Kasumi-1 (cell line): ENCODE measurements at places on chromosomes 13 and 19.
A peak's percentile ranks its signal among the peaks of the same experiment; 100 is the strongest.

GRCh38 chr13:40812724-40813445 is 23.5 kb downstream of the SLC25A15 start:
- DNase-seq, result no peak

DNA sequence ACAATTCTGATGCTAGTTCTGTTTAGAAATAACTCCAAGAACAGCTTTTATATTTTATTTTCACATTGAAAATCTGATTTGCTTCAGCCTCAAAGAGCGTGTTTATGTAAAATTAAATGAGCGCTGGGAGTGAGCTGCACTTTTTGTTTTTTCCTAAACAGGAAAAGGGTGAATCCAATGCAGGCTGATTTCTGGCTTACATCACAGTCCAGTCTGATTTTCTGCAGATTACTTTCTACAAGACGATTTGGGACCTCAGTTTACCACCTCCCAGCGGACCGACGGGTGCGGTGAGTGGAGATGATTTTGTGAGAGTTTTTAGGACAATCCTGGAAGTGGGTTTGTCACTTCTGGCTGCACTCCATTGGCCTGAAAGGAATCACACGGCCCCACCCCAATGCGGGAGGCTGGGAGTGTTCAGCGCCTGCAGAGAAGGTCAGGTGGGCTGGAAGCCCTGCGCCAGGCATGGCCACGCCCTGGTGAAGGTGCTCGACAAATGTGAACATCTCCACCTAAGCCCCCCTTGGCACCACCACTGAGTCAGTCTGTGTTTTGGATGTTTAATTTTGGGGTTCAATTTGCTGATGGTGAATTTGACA is 90.1 kb downstream of the ANKRD10 start:
- DNase-seq, result no peak

DNA sequence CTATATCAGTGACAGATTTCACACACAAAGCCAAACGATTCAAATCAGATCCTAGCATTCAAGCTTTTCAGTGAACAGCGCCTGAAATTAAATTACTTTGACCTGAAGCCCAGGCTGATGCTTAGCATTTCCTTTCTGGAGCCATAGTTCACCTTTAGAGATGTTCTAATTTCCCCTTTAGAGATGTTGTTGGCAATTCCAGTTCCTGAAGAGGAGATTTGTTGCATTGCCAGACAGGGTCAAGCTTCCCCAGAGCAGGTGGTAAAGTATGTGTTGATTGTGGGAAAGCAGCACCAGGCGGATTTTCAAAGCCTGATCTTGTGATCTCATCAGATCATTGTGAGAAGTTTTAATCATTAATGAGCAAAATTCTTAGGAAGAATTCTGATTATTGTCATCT is 609.8 kb upstream of the KLF12 start:
- DNase-seq, result no peak

GRCh38 chr19:20271215-20271926 is 104.4 kb downstream of the ZNF486 start:
- no peak for DNase-seq

- no peak for DNase-seq
These were observed 80.5 kb upstream of the MCF2L start for GRCh38 chr13:112888238-112889111.

DNA sequence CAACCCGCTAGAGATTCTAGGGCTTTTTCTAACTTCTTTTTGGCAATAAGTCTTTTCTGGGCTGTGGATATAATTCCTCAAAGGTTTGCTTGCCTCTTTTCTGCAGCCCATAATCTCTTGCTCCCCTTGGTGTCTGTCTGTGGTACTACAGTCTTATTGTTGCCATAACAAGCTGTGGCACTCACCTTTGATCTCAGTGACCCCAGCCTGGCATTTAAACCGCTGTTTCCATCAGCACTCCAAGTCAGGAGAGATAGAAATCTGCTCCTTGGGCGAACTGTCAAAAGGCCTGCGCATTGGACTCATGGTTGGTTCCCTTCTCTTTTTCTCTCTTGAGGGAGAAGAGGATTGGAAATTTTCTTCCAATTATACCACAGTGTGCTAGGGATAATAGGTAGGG is 14.5 kb upstream of the MPHOSPH8 start:
- DNase-seq, result peak; percentile 52

- DNase-seq, result peak; percentile 63
These were observed 843 bp downstream of the ANO8 start for GRCh38 chr19:17333611-17334413.

- no peak for DNase-seq
These were observed 34.8 kb upstream of the TMEM255B start for GRCh38 chr13:113724016-113724758.

DNA sequence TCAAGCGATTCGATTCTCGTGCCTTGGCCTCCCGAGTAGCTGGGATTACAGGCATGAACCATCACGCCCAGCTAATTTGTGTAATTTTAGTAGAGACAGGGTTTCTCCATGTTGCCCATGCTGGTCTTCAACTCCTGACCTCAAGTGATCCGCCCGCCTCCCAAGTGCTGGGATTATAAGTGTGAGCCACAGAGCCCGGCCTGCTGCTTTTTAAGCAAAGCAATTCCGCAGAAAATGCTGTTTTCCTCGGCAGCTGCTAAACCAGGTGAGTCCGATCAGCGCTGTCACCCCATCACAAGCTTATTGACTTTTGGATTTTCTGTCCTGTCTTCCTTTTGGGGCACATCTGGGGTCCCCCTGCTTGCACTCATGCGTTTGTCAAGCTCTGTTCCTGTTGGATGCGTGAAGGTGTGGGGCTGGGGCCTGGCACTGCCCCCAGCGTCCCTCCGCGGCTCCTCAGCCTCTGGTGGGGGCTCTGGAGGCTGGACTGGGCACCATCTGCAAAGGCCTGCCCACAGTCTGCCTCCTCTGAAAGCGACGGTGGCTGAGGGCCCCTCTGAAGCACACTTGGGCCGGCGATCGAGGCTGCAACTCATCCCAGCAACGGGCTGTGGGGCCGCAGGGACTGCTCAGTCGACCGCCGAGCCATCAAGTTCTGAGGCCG is 25.7 kb downstream of the CEBPG start:
- DNase-seq, result no peak

DNA sequence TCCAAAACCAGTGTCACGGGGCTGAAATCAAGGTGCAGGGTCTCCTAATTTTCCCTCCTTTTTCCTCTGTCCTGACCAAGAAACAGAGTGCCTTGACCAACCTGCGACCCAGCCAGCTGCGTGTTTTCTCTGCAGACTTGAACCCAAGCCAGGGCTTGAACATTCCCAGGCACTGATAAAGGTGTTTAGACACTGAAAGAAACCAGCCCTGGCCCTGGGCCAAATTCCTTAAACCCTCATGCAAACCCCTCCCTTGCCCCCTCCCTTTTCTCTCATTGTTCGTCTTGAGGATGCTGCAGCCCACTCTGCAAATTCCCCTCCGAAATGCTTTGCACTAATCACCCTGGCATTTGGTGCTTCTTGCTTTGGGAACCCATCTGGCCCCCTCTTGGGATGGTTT is 9.5 kb upstream of the FFAR2 start:
- no peak for DNase-seq

DNA sequence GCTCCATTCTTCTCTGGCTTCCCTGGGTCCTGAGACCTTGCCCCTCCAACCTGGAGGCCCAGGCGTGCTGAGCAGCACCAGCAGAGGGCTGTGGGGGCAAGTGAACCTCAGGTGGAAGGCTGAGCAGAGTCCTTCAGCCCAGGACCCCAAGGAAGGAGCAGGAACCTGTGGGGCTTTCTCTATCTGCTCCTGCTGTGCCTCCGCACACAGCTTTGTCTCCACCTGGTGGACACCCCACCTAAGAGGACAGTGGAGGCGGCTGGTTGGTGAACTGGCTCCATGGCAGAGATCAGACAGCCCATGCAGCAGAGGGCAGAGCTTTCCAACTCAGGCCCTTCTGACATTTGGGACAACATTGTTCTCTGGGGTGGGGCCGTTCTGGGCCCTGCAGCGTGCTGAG is 19.7 kb downstream of the ZFR2 start:
- peak; percentile 55 for DNase-seq

- DNase-seq, result no peak
These were observed 103.1 kb upstream of the RNF113B start for GRCh38 chr13:98280176-98280510.

- DNase-seq, result no peak
These were observed 270.9 kb downstream of the LMO7 start for GRCh38 chr13:75907044-75907443.

- DNase-seq, result peak; percentile 38
These were observed 160.4 kb upstream of the SGCG start for GRCh38 chr13:23020246-23020843.
